Kidney glomerular epithelial cell (primary cell): ENCODE measurements at places on chromosomes 6 and 20.

DNA sequence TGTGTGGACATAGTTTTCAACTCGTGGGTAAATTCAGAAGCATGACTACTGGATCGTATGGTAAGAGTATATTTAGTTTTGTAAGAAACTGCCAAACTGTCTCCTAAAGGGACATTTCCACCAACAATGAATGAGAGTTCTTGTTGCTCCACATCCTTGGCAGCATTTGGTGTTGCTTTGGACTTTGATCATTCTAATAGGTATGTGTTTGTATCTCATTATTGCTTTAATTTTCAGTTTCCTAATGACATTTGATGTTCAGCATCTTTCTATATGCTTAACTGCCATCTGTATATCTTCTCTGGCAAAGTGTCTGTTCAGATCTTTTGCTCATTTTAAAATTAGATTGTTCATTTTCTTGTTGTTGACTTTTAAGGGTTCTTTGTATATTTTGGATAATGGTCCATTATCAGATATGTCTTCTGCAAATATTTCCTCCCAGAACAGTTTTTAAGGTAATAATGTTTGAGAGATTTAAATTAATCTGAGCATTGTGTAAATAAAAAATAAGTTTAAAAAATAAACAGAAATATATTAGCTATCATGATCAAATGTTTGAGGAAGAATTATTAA lies 138.7 kb downstream of the CCDC170 start:
- no peak for DNase-seq

GRCh38 chr6:43383021-43383667 lies 13.7 kb upstream of the ZNF318 start:
- no peak for DNase-seq

DNA sequence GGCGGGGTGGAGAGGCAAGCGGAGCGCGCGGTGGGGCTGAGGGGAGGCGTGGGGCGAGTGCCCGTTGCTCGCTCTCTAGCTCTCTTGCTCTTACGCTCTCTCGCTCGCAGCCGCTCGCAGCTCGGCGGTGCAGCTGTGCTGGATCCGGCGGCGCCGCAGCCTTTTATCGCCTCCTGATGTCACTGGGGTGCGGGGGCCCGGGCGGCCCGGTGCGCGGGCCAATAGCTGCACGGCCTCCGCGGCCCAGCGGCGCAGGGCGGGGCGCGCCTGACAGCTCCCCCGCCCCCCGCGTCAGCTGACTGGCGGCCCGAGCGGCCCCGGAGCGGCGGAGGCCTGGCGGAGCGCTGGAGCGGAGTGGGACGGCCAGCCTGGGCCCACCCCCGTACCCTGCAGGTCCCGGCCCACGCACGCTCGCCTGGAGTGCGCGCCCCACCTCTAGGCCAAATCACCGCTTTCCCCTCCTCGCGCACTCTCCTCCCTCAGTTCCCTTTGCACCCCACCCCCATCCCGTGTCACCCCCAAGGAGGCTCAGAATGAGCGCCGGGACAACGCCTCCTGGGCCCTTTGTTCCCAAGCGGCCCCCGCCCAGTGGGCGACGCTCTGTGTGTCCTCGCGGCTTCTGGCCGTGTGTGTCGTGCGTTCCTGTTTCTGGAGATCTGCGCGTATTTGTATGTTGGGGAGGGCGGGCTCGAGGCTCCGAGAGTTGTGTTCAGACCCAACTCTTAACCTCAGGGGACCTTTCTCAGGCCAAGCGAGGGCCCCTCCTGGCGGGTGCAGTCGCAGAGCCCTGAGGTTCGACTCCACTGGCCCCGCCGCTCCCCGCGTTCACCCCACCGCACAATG lies at the start of gene MAFB:
Gene MAFB, minus strand, starts transcription at position 137 of the 843 bp plus-strand sequence. CDS start 386 bp downstream, outside the sequence.
- peak; percentile 35 for DNase-seq

GRCh38 chr6:4478098-4478497 lies 298.1 kb upstream of the CDYL start:
- DNase-seq = no peak

DNA sequence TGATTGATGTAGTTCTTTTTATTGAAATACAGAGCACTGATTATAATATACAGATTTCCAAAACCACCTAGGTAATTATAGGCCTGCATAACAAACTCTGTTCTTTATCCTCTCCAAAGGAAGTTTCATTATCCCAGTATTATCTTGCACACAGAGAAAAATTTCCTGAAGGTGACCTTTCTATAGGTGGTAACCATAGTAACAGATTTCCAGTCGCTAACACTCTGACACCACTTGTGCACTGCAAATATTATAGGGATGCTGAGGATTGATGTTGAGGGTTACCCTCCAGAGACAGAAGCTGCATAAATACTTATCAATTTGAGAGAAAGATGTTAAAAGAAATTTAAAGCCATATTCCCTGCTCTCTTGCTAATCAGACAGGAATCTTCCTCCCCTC lies 274.5 kb upstream of the NRSN1 start:
- no peak for DNase-seq

DNA sequence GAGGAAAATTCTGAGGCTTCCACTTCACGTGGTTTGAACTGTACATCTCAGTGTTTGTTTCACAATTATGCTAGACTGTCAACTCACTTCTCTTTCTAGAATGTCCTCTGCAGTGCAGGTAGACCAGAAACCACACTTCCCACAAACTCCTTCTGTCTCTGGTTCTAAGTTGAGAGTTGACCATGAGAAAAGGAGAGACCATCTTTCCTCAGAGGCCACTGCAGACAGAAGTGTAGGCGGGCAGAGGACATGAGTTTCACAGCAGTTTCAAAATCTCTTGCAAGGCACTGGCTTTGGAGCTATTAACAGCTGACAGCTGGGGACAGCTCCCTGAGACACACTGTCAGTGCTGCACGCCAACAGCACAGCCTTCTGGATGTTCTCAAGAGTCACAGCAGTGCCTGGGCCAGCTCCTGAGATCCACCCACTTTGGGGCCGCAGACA lies 55.4 kb upstream of the MOXD1 start:
- no peak for DNase-seq

GRCh38 chr6:8462169-8462568 lies 26.8 kb upstream of the SLC35B3 start:
- DNase-seq = no peak

DNA sequence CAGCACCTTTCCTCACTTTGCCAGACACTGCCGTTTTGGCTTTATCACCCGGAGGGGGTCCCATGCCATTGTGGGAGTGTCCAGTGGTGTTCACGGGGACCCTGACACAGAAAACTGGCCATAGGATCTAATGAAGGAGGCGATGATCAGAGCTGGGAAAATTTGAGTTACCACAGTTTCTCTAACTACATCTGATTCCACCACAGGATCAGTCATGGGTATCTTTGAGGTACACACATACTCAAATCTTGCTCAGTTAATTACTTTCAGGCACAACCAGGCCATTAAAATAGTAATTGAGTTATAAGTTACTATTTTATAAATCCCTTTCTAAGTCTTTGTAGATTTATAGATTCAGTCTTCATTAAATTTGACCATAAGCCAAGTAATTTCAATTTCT lies 215.1 kb downstream of the PRL start:
- DNase-seq = no peak

GRCh38 chr20:62551407-62552323 lies 75.9 kb upstream of the GATA5 start:
- no peak for DNase-seq

DNA sequence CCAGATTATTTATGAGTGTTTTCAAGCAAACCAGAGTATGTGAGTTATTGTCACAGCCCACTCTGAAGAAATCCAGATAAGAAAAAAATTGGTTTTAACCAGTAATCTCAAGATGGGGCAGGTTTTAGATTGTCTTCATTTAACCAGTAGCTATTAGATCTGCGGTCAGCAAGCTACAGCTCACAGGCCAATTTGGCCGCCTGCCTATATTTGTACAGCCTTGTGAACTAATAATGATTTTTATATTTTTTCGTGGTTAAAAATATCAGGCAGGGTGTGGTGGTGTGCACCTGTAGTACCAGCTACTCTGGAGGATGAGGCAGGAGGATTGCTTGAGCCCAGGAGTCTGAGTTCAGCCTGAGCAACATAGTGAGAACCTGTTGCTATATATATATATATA lies 5.0 kb downstream of the FAM209B start:
- no peak for DNase-seq

DNA sequence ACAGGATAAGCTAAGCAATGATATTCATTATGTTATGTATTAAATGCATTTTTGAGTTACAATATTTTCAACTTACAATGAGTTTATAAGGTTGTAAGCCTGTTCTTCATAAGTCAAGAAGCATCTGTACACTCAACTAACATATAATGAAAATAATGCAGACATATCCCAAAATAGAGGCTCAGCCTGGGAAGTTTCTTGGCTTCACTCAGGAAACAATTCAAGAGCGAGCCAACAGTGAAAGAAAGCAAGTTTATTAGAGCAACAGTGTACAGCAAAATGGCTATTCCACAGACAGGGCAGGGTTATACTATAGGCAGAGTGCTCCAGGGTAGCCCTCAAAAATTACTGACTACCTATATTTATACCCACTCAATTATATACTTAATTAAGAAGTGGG lies 1581.8 kb downstream of the HACE1 start:
- DNase-seq = no peak

DNA sequence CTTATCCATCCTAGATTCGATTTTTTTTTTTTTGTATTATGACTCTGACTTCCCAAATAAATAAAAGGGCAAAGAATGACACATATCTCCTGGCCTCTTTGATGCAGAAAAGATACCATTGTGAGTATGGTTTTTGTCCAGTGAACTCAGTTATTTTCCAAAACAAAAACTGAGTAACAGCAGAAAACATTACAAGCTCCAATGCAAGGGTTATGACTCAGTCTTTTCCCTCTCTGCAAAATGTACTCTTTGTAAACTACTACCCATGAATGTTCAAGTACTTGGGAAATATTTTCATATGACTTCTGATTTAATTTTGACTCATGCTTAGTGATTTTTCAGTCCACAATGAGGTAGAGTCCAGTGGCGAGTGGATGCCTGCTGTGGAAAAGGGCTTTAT lies 355.3 kb downstream of the RNF144B start:
- DNase-seq = no peak

- DNase-seq = no peak
Measured at GRCh38 chr6:121873595-121873994, 438.1 kb downstream of the GJA1 start.

GRCh38 chr20:59421089-59421488 lies 120.7 kb downstream of the EDN3 start:
- no peak for DNase-seq

GRCh38 chr6:16483315-16483875 lies 245.0 kb downstream of the GMPR start:
- DNase-seq = no peak

DNA sequence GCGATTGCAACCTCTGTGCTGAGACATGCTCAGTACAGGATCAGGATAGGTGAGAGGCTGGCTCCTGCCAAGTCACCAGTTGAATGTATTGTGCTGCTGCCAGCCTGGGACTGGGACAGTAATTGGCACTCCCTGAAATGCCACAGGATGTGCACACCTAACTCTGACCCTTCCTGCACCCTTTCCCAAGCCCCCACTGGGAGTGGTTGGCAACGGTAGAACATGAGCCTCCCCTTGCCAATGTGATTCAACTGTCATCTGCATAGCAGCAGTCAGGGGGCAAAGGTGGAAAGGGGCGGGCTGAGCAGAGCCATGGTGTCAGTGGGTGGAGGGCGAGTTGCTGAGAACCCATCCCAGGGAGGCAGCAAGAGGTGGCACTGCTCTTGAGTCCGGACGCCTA lies 15.4 kb downstream of the SPINT3 start:
- DNase-seq = no peak

- no peak for DNase-seq
Measured at GRCh38 chr20:62802026-62802712, 2.5 kb upstream of the OGFR start.

DNA sequence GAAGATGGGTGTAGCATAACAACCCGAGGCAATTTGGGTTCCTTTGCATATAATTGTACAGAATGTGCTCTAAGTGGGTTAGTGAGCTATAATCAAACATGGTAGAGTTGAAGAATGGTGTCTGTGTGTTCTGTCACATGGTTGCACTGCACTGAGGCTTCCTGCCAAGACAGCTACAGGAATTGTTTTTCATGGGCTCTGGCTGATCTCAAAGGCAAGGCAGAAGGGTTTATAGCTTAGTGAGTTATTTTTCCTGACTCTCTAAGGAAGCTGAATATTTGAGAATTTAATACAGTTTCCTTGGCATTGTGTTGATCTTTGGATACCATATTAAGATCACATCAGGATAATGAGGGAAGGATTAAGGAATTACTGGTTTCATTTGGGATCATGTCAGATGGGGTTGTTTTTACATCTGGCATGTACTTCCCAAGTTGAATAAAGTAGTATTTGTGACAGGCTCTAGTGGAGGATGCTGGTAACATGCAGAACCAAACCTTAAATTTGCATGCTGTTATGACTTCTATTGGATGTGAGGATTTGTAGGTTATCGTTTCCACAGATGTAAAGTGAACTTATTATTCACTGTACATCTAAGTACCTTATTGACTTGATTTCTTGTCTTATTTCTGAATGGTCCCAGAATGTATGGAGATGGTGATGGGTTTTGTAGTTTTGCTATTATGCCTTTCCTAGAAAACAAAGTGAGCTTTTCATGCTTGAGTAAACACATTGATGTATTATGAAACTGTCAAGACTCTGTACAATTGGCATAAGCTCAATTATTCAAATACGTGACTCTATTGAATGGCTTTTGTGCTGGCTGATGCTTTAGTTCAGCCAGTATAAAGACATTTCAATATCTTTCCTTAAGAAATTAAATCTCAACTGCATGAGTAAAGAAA lies 43.3 kb downstream of the LRRC1 start:
- no peak for DNase-seq

DNA sequence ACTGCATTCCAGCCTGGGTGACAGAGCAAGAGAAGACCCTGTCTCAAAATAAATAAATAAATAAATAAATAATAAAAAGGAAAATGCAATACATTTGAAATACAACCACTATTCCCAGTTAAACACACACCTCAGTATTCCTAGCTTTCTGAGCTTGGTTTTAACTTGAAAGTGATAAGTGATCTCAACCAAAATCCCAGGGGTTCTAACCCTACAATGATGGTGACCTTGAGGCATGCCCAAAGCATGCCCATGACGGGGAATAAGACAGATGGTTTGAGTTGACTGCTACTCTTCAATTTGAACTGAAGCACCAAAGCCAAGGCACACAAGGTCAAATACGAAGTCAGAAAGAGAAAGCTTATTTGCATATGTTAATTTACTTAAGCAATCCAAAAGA lies 96.9 kb downstream of the ZFP64 start:
- DNase-seq = no peak

GRCh38 chr20:32789896-32790750 lies 27.9 kb downstream of the DNMT3B start:
- DNase-seq = peak; percentile 53

GRCh38 chr6:138772596-138773176 lies 883 bp upstream of the CCDC28A start:
- no peak for DNase-seq

DNA sequence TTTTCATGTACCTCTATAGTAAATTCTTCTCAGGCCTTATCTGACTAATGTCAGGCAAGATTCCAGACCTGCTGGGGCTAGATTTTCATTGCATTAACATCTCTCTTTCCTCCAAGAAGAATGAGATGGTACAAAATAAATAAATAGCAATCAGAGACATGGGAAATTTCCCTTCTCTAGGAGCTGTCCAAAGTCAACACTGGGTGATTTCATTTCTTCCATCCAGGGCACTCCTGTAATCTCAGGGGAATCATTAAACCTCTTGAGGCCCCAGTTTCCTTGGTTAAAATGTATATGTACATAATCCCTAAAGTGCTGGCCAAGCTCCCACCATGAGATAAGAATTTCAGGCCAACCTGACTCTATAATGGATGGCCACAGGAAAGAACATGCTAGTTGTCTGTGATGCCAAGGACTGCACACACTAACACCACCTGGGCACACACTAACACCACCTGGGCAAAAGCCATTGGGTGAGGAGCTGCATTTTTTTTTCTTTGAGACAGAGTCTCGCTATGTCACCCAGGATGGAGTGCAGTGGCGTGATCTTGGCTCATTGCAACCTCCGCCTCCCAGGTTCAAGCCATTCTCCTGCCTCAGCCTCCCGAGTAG lies 912 bp downstream of the IL17F start:
- DNase-seq = no peak
